ENCODE measurements at places on chromosomes 3 and 15.

DNA sequence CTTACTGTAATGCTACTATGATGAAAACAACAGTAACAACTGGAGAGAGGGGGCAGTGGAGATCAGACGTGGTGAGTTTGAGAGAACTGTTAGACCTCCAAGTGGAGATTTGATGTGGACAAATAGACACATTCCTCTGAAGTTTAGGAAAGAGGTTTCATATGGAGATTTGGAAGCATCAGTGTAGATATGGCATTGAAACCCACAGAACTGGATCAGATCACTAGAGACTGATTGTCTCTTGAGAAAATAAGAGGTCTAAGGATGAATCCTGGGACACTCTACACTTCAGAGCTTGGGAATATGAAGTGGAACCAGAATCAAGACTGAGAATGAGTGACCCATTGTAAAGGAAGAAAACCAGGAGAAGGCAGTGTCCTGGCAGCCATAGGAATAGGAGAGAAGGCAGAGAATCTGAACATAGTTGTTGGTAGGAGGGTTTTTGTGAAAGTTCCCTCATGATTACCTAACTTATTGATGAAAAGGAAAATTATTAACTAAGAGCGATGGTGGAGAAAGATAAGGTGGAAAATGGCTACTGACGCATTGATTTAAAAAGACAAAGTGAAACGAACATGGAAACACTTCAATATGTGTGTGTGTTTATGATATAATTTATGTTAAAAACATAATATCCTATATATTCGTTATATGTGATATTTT lies 29.7 kb upstream of the PYDC2 start:
- no peak for DNase-seq

- peak; percentile 43 for DNase-seq
These were observed 24.9 kb downstream of the CX3CR1 start for GRCh38 chr3:39254806-39255449.

- no peak for DNase-seq
These were observed 413.3 kb downstream of the CNTN6 start for GRCh38 chr3:1506090-1506489.

GRCh38 chr3:153246806-153247205 lies 84.8 kb downstream of the RAP2B start:
- DNase-seq = peak; percentile 61

- no peak for DNase-seq
These were observed 159.0 kb downstream of the FRMD5 start for GRCh38 chr15:44035781-44036699.

- DNase-seq = peak; percentile 94
These were observed 356.0 kb downstream of the SHQ1 start for GRCh38 chr3:72492240-72492639.

DNA sequence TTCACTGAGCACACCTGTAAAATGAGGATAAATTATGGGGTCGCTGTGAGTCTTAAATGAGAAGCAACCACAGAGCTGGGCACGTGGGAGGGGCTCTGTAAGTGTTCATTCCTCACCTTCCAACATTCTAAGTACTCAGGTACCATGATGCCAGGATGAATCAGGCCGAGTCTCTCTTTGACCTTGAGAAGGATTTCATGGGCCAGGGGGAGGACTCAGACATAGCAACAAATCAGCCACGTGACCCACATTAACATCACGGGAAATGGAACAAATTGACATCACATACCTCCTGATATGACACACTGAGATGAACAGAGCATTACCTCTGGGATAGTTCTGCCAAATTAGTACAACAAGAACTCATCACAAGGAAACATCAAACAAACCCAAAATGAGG lies 35.2 kb upstream of the USP3 start:
- no peak for DNase-seq

DNA sequence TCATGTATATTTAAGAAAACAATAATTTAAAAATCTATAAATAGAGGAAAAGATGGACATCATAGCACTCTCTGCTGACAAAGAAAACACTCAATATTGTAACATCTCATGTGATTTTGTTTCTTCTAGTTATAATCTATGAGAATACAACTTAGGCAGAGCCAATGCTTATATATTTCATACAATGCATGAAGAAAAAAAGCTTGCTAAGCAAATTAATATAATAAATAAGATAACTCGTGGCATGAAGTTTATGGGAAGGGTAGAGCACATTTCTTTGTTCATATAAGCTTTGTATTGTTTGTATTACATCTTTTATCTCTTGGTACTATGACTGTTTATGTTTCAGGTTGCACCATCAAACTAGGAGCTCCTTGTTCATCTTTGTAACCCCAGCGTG lies 7.6 kb upstream of the ANXA2 start:
- no peak for DNase-seq

- DNase-seq = no peak
These were observed 30.8 kb upstream of the ARF4 start for GRCh38 chr3:57627976-57628375.

GRCh38 chr15:77557564-77557963 lies 75.1 kb downstream of the LINGO1 start:
- DNase-seq = peak; percentile 14

GRCh38 chr3:87398168-87398801 lies 121.9 kb upstream of the POU1F1 start:
- DNase-seq = no peak

DNA sequence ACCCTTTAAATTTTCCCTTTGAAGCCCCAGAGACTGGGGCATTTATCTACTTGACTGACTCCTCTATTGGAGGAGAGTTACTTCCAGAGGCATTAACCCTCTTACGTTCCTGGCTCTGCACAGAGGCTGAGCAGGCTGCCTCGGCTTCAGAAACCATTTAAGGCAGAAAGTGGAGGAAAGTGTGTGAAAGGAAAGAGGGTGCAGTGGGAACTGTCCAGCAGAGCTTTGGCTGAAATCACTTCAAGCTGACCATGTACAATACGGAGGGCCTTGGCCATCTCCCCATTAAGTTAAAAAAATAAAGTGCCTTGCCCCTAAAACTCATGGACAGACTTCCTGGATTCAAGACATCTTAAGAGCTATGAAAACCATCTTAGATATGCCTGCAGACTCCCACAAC lies 238.7 kb downstream of the SV2B start:
- no peak for DNase-seq

- DNase-seq = peak; percentile 66
These were observed 36.2 kb upstream of the PLSCR2 start for GRCh38 chr3:146505516-146505915.

- DNase-seq = peak; percentile 21
These were observed 774.7 kb downstream of the MECOM start for GRCh38 chr3:168888781-168889180.

DNA sequence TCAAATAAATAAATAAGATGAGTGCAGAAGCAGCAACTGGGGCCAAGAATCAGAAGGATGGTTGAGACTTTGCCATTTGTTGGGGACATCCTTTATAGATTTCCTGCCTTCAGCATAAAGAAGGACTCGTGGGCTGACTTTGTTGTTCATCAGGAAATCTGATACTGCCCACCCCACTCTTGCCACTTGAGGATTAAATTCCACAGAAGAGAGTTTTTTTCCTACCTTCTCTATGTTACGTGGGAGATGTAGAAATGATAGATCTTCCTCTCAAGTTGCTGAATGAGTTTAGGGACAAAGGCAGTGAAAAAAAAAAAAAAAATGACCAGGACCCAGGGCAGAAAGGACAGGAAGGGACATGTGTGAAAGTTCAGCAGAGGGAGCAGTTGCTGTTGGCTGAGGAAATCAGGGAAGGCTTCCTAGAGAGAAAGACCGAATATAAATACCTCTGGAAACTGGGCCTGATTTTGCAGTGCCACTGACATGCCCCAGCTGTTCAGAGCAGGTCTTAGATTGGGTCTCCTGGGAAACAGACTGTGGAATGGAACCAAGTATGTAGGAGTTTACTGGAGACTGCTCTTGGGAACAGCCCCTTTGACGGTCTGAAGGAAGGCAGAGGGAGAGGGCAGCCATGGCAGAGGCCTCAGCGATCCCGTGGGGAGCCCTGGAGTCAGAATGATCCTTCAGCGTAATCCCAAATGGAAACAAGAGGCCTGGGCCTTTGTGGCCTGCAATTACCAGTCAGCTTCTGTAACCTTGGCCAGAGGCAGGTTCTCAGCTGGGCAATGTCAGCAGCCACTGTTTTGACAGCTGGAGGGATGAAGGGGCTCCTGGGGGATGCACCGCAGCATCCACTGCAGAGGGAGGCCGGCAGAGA lies 50.9 kb downstream of the C3orf20 start:
- DNase-seq = peak; percentile 5

- peak; percentile 100 for DNase-seq
These were observed 69.0 kb upstream of the THBS1 start for GRCh38 chr15:39511916-39512260.

DNA sequence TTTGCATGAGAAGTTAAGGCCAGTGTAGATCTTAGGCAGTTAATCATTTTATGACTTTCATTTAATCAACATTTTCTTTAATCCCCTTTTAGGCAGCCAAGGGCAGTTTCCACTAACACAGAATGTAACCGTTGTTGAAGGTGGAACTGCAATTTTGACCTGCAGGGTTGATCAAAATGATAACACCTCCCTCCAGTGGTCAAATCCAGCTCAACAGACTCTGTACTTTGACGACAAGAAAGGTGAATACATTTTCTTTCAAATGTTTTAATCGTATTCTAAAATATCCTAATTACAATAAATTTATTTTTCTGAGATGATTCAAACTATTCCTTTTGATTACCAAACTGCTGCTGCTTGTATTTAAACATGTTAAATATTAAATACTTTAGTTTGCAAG lies 843.2 kb downstream of the CADM2 start:
- no peak for DNase-seq

- no peak for DNase-seq
These were observed 112.8 kb upstream of the RBMS3 start for GRCh38 chr3:29168081-29168480.

DNA sequence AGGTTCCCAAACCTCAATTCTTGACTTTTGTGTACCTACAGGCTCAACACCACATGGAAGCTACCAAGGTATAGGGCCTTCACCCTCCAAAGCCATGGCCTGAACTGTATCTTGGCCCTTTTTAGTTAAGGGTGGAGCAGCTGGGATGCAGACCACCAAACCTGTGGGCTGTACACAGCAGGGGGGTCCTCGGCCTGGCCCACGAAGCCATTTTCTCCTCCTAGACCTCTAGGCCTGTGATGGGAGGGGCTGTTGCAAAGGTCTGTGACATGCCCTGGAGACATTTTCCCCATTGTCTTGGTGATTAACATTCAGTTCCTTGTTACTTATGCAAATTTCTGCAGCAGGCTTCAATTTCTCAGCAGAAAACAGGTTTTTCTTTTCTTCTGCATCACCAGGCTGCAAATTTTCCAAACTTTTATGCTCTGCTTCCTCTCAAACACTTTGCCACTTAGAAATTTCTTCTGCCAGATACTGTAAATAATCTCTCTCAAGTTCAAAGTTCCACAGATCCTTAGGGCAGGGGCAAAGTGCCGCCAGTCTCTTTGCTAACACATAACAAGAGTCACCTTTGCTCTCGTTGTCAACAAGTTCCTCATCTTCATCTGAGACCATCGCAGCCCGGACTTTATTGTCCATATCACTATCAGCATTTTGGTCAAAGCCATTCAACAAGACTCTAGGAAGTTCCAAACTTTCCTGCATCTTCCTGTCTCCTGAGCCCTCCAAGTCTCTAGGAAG lies 90.9 kb upstream of the PLXND1 start:
- DNase-seq = no peak

DNA sequence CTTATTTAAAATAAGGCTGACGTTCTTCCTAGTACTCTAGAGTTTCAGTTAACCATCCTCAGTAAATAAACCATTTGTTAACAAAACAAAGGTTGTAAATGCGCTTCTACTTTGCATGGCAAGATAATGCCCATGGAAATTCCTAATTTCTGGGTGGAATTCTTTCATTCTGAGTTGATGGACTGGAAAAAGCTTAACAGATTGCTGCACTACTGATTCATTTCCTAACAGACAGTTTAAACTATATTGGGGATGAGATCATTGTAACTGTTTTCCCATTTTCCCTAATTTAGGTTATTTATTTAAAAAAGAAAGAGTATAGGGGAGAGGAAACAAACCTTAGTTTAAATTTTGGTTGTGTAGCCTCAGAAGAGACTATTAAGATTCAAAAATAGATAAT lies 342.2 kb downstream of the NLGN1 start:
- no peak for DNase-seq

GRCh38 chr15:36004891-36005490 lies 459.0 kb upstream of the DPH6 start:
- DNase-seq = no peak

DNA sequence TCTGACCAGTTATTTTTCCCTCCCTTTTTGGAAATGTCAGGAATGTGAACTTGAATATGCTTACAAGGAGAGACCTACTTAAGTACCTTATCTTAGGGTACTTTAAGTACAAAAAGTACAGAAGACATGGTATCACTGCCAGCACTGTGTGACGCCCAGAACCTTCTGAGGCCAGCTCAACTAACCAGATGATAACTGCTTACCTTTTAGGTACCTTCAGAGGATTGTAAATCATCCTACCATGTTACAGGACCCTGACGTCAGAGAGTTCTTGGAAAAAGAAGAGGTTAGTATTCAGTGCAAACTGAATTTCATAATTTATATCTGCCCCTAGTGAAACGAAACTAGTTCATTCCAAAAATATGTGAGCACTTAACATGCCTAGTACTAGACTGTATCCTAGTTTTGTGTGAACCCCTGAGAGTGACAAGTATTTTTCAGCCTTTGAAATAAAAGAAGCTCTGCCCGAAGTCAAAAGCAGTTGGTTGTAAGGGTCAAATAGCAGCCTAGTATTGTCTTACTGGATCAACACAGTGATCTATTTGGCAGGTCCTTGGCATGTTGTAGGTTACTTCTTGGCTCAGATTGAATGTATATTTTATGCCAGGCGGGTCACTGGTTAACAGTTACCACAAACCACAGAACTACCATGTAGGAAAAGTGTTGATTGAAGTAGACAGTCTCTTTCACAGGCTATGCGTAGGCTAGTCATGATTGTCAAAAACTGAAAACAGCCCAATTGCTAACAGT lies 23.8 kb upstream of the SNX22 start:
- DNase-seq = no peak

- no peak for DNase-seq
These were observed 457.1 kb upstream of the ROBO2 start for GRCh38 chr3:76582632-76583378.

- DNase-seq = no peak
These were observed 28.8 kb upstream of the ST3GAL6 start for GRCh38 chr3:98734306-98734705.

- no peak for DNase-seq
These were observed 7.0 kb upstream of the TMEM62 start for GRCh38 chr15:43126356-43126755.

- peak; percentile 34 for DNase-seq
These were observed 88.1 kb upstream of the THRB start for GRCh38 chr3:24582431-24583403.
